Calu3 (cell line): ENCODE measurements at places on chromosomes 12 and 14. TPM values are rescaled to one million over a fixed set of nuclear protein-coding genes. Genes with fewer than 3 reads are reported as not detected.

- H3K27ac ChIP-seq = no peak overlapping the region
- H3K4me3 ChIP-seq = no peak overlapping the region
- H3K36me3 ChIP-seq = peaks cover 15% of the 10 kb centered on the region
- H3K4me1 ChIP-seq = peaks cover 70% of the 10 kb centered on the region
Measured at GRCh38 chr14:64758691-64759554, 54.7 kb downstream of the PLEKHG3 start.

AQP2 gene
- not detected in 2 replicates for total RNA-seq

DNA sequence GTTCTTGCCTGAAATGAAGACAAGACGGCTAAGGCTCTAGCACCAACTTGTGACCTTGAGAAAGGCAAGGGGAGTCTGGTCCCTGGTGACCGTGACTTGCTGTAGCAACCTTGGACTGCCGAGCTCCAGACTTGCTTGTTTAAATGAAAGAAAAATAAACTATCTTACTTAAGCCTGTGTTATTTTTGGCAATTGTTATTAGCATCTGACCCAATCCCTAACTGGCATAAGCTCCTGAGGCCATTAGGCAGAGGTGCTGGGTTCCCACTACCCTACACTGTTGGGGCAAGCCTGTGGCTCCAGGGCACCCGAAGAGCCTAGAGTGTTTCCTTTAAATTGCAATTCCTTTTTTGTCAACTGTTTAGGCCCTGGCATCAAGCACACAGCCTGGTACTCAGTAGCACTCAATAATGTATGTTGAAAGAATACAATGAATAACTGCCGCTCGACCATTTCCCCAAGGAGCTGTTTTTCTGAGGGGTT, 106.9 kb upstream of the HIF1A start:
- no peak for DNase-seq
- no peak overlapping the region for H3K27ac ChIP-seq
- H3K4me1 ChIP-seq = peaks cover 12% of the 10 kb centered on the region
- H3K4me3 ChIP-seq = no peak overlapping the region
- no peaks in the 10 kb centered on the region for H3K27me3 ChIP-seq
- no peaks in the 10 kb centered on the region for H3K36me3 ChIP-seq

FOXG1 gene
- total RNA-seq = not detected in 2 replicates

DNA sequence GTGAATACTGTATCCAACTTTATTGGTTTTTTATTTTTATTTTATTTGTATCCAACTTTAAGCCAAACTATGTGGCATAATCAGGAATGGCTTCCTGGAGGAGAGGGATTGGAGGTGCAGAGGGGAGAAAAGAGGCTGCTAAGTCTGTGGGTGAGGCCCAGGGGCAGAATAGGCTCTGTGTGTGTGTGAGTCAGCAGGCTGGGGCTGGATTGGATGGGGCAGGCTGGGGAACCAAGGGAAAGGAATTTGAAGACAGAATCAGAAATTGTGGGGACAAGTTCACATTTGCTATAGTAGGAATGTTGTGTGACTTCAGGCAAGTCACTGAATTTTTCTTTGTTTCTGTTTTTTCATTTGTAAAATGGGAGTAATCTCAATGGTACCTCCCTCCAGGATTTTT, 12.8 kb upstream of the RILPL1 start:
- no peak for DNase-seq
- H3K27me3 ChIP-seq = peaks cover 52% of the 10 kb centered on the region
- no peak overlapping the region for H3K27ac ChIP-seq
- H3K4me1 ChIP-seq = no peaks in the 10 kb centered on the region
- H3K4me3 ChIP-seq = no peak overlapping the region
- no peaks in the 10 kb centered on the region for H3K36me3 ChIP-seq

- peaks cover 10% of the 10 kb centered on the region for H3K4me1 ChIP-seq
- H3K27me3 ChIP-seq = no peaks in the 10 kb centered on the region
Measured at GRCh38 chr12:53568809-53569557, 57.2 kb downstream of the ATF7 start.

GRCh38 chr14:106691601-106692291, 1165.4 kb downstream of the TMEM121 start:
- no peaks in the 10 kb centered on the region for H3K4me1 ChIP-seq
- DNase-seq = peak; percentile 41
- no peak overlapping the region for H3K27ac ChIP-seq
- H3K36me3 ChIP-seq = no peaks in the 10 kb centered on the region

DNA sequence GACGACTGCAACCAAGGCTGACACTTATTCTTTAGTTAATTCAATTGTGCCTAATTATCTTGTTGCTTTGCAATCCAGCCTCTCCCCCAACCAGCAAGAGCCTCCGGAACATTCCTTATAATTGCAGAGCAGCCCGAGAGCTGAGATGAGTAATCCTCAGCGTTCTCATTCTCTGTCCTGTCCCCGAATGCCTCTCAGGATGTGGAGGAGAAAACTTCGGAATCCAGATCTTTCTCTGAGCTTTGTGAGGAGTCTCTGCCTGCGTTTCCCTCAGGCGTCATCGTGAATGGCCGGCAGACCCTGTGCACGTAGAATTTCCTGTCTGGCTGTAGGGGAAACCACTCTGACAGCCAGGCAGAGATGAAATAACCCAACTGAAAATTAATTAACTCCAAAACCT, 160.5 kb upstream of the DIO3 start:
- peaks cover 6% of the 10 kb centered on the region for H3K4me1 ChIP-seq
- no peak overlapping the region for H3K4me3 ChIP-seq
- no peak overlapping the region for H3K27ac ChIP-seq
- peaks cover 27% of the 10 kb centered on the region for H3K27me3 ChIP-seq
- no peak for DNase-seq

DNA sequence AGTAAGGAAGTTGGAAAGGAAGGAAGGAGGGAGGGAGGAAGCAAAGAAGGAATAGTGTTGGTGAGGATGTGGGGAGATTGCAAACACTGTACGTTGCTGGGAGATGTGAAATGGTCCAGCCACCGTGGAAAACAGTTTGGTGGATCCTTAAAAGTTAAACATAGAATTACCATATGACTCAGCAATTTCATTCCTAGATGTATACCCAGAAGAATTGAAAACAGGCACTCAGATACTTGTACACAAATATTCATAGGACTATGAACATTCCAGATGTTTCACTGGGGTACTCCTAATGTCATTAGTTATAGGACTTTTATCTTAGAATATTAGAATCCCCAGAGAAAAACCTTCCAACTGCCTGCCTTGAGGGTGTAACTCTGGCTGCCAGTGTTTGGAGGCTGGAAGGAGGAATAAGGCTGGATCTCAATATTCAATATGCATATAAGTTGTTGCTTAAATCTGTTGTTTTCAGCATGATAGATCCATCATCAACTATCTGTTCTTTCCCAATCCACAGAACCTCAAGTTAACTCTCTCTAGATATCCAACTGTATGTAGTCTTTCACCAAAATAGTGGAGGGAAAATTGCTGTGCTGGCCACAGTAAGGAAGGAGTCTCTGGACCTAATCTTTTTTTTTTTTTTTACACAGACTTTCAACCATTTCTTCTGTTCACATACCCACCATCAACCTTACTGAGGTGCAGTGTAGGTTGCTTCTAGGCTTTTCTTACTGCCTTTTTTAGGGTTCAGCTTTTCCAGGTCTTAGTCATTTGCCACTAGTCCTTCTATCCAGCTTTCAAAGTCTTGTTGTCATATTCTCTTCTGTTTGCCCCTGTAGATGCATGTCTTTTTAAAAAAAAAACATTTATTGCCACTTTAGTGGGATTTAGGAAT, 94.5 kb downstream of the DNAI7 start:
- H3K27me3 ChIP-seq = no peaks in the 10 kb centered on the region
- H3K4me3 ChIP-seq = no peak overlapping the region

DNA sequence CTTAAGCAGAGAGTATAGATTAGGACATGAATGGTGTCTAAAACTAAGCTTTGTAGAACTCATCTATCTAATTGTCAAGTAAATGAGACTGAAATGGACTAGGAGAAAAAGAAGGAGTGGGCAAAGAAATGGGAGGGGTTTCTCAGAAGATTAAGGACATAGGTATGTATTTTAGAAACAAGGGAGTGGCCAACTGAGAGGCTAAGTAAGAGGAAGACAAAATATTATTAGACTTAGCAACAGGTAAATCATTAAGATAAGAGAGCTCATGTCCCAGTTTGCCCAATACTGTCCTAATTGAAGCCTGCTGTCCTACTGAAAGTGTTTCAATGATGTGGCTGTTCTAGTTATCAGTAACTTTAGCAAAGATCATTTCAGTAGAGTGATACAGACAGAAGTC, 171.4 kb downstream of the KITLG start:
- no peak overlapping the region for H3K4me3 ChIP-seq
- DNase-seq = no peak
- peak overlapping the region; percentile 24 for H3K27ac ChIP-seq
- H3K36me3 ChIP-seq = no peaks in the 10 kb centered on the region
- H3K4me1 ChIP-seq = peaks cover 16% of the 10 kb centered on the region

- H3K27me3 ChIP-seq = no peaks in the 10 kb centered on the region
- no peak for DNase-seq
- H3K36me3 ChIP-seq = peaks cover 12% of the 10 kb centered on the region
- H3K4me1 ChIP-seq = peaks cover 10% of the 10 kb centered on the region
Measured at GRCh38 chr12:8692573-8692972, 5.2 kb upstream of the RIMKLB start.

TAS2R13 gene
- 1.8 and 2.5 TPM in 2 replicates for total RNA-seq

STON2 gene
- 28.2 and 39.3 TPM in 2 replicates for total RNA-seq
